ENCODE measurements at places on chromosomes 5 and 9. TPM values are rescaled to one million over a fixed set of nuclear protein-coding genes. Genes with fewer than 3 reads are reported as not detected.

Gene DMRT2
- not detected for total RNA-seq

Gene SEPTIN8
- 67.4 TPM for total RNA-seq

Gene GFI1B
- total RNA-seq, result not detected

Gene CMYA5
- 0.05 TPM for total RNA-seq

Gene CD14
- 3.2 TPM for total RNA-seq

Gene HACD4
- total RNA-seq, result 0.51 TPM

Gene NMUR2
- total RNA-seq, result not detected

Gene PCDHGA9
- total RNA-seq, result 3.6 TPM

Gene SELENOP
- total RNA-seq, result 79.4 TPM

Gene PDZD2
- 2.6 TPM for total RNA-seq

Gene ADAMTS13
- total RNA-seq, result 0.84 TPM

Gene FGD3
- 0.17 TPM for total RNA-seq

Gene PGM5
- 128 TPM for total RNA-seq

Gene FOXD4
- total RNA-seq, result 0.17 TPM

Gene SLC25A2
- total RNA-seq, result 0.09 TPM

Gene MRRF
- 65.3 TPM for total RNA-seq

Gene FOXD4L4
- 0.17 TPM for total RNA-seq

Gene MLANA
- total RNA-seq, result not detected

Gene KCNIP1
- total RNA-seq, result 20.8 TPM

Gene SGCD
- 0.84 TPM for total RNA-seq

Gene FGF1
- 0.85 TPM for total RNA-seq

Gene TRIM36
- total RNA-seq, result 0.34 TPM

Gene PCDHGA4
- total RNA-seq, result 2.2 TPM

Gene ENTREP1
- 8.0 TPM for total RNA-seq

Gene MYMK
- total RNA-seq, result not detected

Gene NDFIP1
- 57.7 TPM for total RNA-seq

Gene HDAC3
- 43.7 TPM for total RNA-seq

Gene CDC20B
- total RNA-seq, result not detected

Gene NME5
- total RNA-seq, result 2.4 TPM

Gene CCL28
- 1.2 TPM for total RNA-seq

Gene OR1J2
- total RNA-seq, result not detected

Gene PCYOX1L
- 14.8 TPM for total RNA-seq

Gene ZNF300
- total RNA-seq, result 6.5 TPM

Gene MRPS2
- total RNA-seq, result 19.5 TPM

Gene NDUFS6
- total RNA-seq, result 39.6 TPM

Gene FBXL17
- total RNA-seq, result 8.3 TPM

Gene CDC37L1
- total RNA-seq, result 11.7 TPM

Gene HNRNPH1
- total RNA-seq, result 803 TPM

Gene SHOC1
- total RNA-seq, result not detected

Gene IRF1
- total RNA-seq, result 26.4 TPM

Gene PHYHD1
- total RNA-seq, result 0.85 TPM

Gene PRRT1B
- total RNA-seq, result not detected

Gene FOXB2
- not detected for total RNA-seq

Gene GNA14
- total RNA-seq, result 34.9 TPM

Gene COL15A1
- total RNA-seq, result 31.5 TPM

Gene SLC6A7
- not detected for total RNA-seq

Gene FCN1
- not detected for total RNA-seq

Gene GAS1
- 1.4 TPM for total RNA-seq

Gene SEMA6A
- total RNA-seq, result 21.1 TPM

Gene RANBP17
- 16.3 TPM for total RNA-seq

Gene PCDHB7
- total RNA-seq, result 0.68 TPM

Gene SHISAL2B
- total RNA-seq, result not detected

Gene CDH6
- total RNA-seq, result 0.56 TPM

Gene SLC34A1
- total RNA-seq, result not detected

Gene LMBRD2
- 8.8 TPM for total RNA-seq

Gene IL31RA
- total RNA-seq, result 0.19 TPM

Gene SPINK4
- not detected for total RNA-seq

Gene KCNV2
- total RNA-seq, result not detected

Data from dermis blood vessel endothelial cell (primary cell).